ENCODE measurements at places on chromosomes 6 and 20.
A peak's percentile ranks its signal among the peaks of the same experiment; 100 is the strongest.

DNA sequence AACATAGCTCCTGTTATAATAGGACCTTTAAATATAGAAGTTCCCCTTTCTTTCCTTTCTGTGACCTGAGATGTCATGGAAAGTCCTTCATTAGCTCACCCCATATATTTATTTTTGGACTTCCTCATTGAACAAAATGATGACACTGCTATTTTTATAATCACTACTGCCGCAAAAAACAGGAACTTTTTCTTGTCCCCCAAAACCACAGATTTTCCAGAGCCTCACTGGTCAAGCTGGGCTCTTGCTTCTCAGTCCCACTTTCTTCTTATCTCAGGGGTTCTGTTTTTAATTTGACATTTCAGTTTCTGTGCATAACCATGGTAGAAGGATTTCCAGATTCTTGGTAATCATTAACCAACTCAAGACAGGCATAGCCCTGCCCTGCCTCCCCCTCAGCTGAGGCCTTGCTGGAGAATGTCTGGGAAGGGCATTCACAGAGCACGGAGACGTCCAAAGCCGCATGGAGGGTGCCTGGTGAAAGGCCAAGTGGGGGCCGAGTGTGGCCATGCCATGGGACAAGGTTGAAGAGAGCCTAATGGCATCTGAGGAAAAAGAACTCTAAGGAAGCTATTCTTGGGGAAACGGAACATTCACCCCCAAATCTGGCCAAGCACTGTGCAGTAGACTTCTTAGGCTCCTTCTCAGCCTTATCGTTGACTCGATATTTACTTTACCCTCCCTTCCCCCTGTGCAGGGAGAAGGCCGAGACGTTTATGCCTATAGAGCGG, 73.7 kb downstream of the EDN1 start:
- peak; percentile 73 for DNase-seq

GRCh38 chr6:157518397-157519250, 137.6 kb downstream of the ZDHHC14 start:
- DNase-seq = no peak

GRCh38 chr20:45821947-45822346, 5.2 kb downstream of the TNNC2 start:
- no peak for DNase-seq

- DNase-seq = no peak
Observed at GRCh38 chr20:57290178-57290484, 23.7 kb upstream of the BMP7 start.

Measured in RPMI8226 (cell line).